ENCODE measurements at places on chromosomes 7 and 10.

DNA sequence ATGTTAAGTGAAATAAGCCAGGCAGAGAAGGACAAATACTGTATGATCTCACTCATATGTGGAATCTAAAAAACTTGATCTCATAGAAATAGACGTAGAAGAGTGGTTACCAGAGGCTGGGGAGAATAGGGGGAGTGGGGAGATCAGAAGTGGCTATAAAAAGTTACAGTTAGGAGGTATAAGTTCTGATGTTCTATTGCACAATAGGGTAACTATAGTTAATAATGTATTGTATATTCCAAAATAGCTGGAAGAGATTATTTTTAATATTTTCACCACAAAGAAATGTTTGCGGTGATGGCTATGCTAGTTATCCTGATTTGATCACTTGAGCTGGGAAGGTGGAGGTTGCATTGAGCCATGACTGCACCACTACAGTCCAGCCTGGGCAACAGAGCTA, 53.8 kb downstream of the SLC18A2 start:
- no peak for DNase-seq

DNA sequence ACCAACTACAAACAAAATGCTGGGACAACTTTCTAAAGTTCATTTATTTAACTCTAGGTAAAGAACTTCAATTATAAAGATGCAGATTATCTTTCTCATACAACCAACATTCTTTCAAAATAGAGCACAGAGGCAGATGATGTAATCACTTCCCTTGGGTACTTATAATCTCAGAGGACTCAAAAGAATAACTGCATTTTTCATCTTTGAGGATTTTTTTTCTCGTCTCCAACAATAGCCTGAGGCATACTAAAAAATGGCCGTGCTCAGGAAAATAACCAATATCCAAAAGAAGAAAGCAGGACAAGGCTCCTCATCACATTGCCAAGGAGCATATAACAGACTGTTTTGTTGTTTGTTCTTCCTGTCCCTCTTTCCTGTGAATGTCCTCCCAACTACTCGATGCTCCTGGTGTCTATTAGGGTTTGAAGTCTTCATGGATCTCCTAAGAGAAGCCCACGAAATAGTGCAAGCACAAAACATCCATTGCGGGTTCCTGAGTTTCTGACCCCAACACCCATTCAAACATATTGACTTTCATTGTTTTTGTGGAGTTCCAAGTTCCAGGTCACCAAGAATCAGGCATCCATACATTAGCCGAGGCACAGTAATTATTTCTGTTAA, 182.9 kb downstream of the SORCS1 start:
- DNase-seq, result no peak

DNA sequence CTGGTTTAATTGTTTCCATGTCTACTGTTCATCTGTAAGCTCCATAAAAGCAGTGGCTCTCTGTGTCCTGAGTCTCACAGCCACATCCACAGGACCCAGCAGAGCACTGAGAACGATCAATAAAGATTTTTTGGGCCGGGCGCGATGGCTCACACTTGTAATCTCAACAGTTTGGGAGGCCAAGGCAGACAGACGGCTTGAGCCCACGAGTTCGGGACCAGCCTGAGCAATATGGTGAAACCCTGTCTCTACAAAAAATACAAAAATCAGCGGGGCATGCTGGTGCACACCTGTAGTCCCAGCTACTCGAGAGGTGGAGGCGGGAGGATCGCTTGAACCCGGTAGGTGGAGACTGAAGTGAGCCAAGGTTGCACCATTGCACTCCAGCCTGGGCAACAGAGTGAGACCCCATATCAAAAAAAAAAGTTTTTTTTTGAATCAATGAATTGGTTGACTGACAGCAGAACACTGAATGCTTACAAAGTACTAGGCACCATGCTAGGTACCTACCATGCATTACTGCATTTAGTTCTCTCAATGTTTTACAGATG, 4.5 kb downstream of the SLC37A3 start:
- DNase-seq, result no peak

- DNase-seq, result no peak
Observed at GRCh38 chr7:41378156-41378555, 324.7 kb downstream of the INHBA start.

DNA sequence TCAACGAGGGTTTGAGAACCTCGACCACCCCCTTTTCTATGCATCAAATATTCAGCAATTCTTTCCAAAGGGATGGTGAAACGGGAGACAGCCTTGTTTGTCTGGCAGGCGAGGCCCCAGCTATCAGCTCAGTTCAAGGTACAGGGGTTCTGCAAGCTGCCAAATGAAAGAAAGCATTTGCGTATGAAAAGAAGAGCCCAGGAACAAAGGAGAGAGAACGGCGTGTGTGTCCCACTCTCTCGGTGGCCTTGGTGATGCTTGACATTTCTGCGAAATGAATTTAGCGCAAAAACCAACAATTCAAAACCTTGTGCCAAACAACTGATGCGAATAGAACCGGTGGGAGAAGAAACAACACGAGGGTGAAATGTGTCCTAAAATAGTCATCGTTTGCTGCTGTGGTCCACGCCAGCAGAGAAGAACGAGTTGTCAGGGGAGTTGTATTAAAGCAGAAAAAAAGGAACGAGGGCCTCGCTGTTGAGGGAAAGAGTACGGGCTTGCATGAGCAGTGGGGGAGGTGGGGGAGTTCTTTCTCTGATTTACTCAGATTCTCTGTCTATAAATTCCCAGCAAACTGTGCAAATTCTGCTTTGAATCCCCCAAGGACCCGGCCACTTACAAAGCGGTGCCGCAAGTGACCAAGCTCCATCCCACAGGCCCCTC, 97.7 kb downstream of the TMEM130 start:
- no peak for DNase-seq

DNA sequence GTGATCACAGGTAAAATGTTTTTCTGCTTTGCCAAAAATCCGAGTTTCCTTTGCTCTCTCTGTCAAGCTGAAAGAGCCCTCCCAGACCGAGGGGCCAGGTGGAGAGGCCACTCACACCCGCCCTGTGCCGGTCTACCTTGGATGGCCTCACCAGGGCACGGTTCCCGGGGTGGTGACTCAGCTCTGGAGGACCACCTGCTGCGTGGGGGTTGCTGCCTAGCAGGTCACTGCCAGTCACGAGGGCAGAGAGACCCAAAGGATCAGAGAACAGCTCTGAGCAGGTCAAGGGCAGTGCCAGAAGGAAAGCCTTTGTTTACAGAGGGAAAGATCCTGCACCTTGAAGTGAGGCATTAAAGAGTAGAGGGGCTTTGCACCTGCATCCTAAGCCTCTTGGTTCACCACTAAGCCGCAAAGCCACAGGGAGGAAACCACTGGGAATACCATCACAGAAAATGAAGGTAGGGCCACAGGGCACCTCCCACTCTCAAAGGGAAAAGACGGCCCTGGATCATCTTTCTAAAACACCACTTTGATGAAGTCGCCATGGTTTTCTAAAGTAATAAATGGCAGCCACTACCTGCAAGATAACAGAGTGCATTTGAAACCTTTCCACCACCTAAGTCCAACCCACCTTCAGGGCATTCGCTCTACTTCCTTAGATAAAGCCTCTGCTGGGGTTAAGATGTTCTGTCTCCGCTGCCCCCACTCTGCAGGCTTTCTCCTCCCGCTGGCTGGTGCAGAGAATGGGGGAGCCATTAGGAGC, 160.3 kb upstream of the KLF14 start:
- DNase-seq, result no peak

GRCh38 chr10:104676874-104677273, 35.8 kb downstream of the SORCS3 start:
- DNase-seq, result no peak

- no peak for DNase-seq
Observed at GRCh38 chr10:30977385-30977784, 54.3 kb downstream of the ZNF438 start.

- DNase-seq, result no peak
Observed at GRCh38 chr10:48779546-48780152, 95.0 kb downstream of the WDFY4 start.

All from GOT3 (cell line).